ENCODE measurements at places on chromosomes 2 and 18.

GRCh38 chr2:180004731-180005130, 2.4 kb downstream of the CWC22 start:
- DNase-seq, result no peak

- no peak for DNase-seq
Measured at GRCh38 chr2:107281637-107282036, 395.7 kb upstream of the ST6GAL2 start.

GRCh38 chr2:118154176-118154575, 65.9 kb downstream of the INSIG2 start:
- DNase-seq, result no peak

DNA sequence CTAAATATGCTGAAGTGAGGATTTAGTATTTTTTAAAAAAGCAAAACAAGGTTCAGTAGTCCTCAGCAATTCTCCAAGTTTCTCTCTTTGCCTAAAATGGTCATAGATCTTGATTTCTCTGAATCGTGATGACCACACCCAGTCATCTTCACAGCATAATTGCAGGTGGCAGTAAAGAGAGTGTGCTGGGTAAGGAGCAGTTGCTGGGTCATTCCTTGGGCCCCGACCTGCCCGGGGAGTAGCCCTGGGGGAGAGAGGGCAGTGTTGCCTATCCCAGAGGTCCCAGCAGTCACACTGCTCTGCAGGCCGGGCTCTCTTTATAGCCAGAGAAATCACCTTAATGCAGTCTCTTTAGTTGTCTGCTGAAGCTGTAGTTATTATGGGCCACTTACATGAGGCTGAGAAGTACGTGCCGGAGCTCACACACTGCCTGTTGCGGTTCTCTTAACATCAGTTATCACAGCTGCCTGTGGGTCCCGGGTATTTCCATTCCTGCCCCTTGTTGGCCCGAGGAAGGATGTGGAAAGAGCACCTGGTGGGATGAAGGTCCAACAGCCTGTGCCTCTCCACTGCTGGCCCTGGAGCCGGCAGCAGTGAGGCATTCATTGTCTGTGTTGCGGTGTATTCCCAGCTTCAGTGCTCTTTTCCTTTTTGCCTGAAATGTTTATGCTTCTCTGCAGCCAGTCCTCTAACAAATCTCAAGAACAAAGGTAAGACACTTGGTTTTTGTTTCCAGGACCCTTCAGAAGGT, 230.1 kb downstream of the ALPK2 start:
- DNase-seq, result no peak

GRCh38 chr2:26730549-26731344, 33.3 kb upstream of the SLC35F6 start:
- DNase-seq, result no peak

DNA sequence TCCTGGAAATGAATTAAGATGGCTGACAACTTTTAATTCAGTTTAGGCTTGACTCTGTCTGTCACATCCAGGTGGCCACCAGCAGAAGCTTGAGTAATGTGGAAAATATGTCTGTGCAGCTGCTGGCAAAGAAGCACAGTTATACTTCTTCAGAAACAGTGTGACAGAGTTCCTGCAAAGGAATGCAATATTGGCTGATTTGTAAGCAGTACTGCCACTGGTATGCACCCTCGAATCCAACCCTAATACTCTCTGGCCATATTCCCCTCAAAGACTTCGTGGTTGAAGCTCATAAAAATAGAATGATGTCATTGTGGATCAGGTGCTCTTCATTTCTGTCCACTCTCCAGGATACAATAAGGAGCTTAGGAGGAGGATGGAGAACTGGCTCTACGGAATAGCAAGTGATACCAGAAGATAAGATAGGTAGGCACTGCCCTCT, 86.2 kb downstream of the METTL8 start:
- DNase-seq, result peak; percentile 96

DNA sequence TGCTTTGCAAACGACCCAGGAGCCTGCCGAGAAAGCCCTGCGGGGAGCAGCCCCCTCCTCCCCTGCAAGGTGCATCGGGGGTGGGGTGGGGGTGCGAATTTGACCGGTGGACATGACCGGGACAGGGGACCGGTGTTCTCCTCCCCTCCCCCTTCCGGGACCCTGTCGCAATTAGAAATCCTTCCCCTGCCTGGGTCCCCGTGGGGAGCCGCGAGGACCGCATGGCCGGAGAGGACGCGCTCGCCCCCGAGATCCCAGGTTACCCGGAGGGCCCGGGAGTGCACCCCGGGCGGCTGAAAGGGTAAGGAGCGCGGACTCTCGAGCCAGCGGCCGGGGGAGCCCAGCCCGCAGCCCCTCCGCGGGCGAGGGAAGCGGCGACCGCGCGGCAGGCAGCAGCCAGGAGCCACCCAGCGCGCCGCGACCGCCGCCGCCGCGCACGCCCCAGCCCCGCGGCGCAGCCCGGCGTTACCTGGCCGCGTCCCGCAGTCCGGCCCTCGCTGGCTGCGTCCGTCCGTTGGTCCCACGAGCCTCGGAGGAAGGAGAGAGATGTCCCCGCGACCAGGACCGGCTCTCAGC, 482 bp downstream of the DLGAP1 start:
- DNase-seq, result no peak

- DNase-seq, result peak; percentile 32
Measured at GRCh38 chr2:225766431-225766830, 366.9 kb downstream of the NYAP2 start.

GRCh38 chr2:149617476-149617875, 29.9 kb upstream of the MMADHC start:
- peak; percentile 19 for DNase-seq

DNA sequence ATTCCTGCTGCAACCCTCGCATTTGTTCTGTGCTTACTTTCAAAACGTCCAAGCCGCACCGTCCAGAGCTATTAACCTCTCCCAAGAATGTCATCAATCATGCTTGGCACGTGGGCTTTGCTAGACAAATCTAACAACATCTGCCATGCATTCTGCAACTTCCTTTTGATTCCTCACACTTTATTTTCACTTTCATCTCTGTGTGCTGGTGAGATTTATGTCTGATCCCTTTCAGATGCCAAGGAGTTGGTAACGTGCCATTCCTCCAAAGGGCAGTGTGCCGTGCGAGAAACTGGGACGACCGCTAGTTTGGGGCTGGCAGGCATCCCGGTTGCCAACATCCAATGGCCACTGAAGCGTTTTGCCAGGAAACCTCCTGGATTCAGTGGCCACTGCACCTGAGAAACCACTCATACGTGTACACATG, 230.0 kb upstream of the PARD3B start:
- DNase-seq, result peak; percentile 82

GRCh38 chr2:191646163-191646902, 31.6 kb upstream of the NABP1 start:
- no peak for DNase-seq

GRCh38 chr2:186755066-186755465, 61.2 kb downstream of the FAM171B start:
- no peak for DNase-seq

DNA sequence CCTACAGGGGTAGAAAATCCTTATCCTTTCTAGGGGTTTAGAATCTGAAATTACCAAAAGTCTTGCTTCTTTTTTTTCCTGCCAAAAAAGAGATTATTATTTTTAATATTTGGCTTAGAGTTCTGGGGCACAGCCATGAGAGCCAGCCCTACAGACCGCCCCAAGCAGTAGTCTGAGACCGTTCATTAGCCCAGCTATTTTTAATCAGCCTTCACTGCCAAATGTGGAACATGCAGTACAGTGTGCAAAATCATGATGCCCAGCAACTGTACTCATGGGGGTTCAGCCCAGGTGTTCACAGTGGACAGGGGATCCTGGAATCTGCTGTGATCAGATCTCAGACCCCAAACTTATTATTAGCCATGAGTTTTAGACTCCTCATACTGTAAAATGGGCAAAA, 60.4 kb downstream of the GRB14 start:
- no peak for DNase-seq

DNA sequence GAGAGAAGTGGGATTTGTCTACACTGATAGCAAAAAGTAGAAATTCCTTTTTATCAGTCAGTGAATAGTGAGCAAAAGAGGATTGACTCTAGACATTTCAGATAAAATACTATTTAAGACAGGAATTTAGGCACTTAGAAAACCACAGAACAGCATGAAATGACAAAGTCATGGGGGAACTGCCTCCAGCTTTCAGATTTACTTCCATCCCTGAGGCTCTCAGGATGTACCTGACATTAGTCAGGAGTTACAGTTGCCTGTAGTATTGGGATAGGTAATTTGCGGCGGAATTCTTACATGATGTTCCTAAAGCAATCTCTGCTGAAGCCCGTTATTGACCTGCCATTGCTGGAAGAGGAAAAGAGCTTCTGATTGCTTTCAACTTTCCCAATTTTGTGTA, 337.1 kb upstream of the MAP2 start:
- no peak for DNase-seq

GRCh38 chr2:128602038-128602698, 283.5 kb upstream of the HS6ST1 start:
- no peak for DNase-seq

- no peak for DNase-seq
Measured at GRCh38 chr2:22329211-22330154, 1055.5 kb upstream of the KLHL29 start.

- DNase-seq, result no peak
Measured at GRCh38 chr2:104501342-104501741, 352.6 kb upstream of the POU3F3 start.

DNA sequence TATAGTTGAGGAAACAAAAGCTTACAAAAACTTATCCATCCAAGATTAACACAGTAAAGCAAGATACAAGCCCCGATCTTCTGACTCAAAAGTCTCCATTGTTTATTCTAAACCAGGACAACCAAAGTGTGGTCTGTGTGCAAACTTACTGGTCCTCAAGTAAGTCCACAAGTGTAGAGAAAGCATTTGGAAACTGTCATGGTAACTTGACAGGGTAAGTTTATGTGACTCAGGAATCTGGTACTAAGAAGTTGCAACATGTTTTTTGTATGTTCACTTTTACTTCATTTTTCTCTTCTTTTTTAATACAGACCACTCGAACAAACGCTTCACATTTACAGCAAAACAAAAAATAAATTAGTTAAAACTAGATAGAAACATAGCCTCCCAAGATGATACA, 9.4 kb downstream of the MBD2 start:
- peak; percentile 19 for DNase-seq

DNA sequence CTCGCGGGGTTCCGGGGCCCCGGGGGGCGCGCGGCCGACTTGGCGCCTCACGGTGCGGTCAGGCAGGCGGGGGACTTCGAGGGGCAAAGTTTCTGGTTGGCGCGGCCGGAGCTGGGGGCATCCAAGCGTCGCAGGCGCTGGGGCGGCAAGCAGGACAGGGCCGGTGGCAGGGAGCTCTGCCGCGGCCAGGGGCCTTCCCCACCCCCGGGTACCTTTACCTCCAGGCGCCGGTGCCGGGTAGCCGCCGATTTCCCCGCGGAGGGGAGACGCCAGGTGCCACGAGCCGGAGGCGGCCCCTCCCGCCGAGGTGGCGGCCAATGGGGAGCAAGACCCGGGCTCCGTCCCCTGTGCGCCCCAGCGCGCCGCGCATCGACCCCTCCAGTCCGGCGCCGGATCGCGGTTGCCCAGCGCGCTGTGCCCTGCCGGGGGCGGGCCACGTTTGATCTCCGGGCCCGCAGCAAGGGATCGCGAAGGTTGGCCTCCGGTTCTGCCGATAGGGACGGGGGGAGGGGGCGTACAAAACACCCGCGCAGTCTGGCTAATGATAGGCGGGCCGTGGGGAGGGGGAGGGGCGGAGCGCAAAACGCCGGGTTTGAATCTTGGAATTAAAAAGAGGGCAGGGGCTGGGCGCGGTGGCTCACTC, at the start of gene ST8SIA5:
ST8SIA5 (minus strand) TSS at position 495 of the 643 bp plus-strand sequence. CDS start 545 bp downstream, outside the sequence.
- no peak for DNase-seq

DNA sequence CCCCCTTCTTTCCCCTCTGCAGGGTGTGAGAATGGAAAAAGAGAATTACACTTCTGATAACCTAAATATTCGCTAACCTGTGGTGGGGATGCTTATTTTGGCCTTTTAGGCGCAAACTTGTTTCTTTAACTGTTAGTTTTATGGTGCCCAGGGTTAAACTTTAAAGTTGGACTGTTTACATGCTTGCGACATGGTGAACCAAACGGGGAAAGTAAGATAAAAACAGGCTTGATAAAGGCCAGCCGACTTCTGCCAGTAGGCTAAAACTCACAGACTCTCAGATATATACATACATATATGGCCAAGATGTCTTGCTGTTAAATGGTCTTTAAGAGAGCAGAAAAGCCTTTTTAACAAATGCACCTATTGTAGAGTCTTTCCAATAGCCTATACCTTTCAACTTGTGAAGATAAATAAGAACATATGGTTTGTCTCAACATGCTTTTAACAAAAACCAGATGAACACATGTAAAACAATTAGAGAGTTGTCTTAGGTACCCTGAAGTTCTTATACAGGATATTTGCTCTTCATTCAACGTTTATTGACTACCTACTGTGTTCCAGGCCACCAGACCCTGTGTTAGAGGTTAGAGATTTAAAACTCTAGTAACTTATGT, 29.0 kb downstream of the PRKCE start:
- DNase-seq, result no peak

DNA sequence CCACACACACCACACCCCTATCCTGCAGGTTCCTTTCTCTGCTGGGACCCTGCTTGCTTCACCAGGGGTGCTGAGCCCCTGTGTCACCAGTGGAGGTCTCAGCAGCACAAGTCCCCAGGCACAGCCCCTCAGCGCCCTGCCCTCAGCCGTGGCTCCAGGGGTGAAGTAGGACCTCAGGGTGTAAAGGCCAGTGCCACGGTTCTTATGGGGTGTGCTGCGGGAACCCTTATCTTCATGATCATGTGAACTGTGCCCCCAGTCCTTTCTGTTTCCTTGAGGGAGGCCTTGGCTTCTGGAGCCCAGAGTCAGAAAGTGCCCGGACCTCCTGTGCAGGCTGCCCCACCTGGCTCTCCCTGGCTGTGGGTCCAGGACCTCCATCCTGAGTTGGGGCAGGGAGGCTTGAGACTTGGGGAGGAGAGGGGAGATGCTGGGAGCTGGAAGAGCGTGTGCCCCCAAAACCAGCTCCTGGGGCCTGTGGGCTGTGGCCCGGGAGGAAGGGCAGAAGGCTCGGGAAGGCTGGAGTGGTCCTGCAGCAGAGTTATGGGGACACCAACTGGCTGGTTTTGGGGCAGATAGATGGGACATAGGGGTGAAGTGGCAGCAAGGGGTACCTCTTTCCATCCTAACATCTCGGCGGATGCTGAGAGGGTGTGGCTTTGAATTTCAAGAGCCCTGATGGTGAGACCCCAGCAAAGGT, 20.2 kb upstream of the KLF11 start:
- no peak for DNase-seq

- DNase-seq, result no peak
Measured at GRCh38 chr2:159009940-159010339, 41.5 kb downstream of the TANC1 start.
